ENCODE measurements at places on chromosomes 6 and 20.

- no peaks in the 10 kb centered on the region for H3K36me3 ChIP-seq
- no peaks in the 10 kb centered on the region for H3K27me3 ChIP-seq
- H3K4me1 ChIP-seq, result no peaks in the 10 kb centered on the region
- H3K4me3 ChIP-seq, result no peak overlapping the region
These were observed 16.6 kb downstream of the HLA-A start for GRCh38 chr6:29958921-29959320.

DNA sequence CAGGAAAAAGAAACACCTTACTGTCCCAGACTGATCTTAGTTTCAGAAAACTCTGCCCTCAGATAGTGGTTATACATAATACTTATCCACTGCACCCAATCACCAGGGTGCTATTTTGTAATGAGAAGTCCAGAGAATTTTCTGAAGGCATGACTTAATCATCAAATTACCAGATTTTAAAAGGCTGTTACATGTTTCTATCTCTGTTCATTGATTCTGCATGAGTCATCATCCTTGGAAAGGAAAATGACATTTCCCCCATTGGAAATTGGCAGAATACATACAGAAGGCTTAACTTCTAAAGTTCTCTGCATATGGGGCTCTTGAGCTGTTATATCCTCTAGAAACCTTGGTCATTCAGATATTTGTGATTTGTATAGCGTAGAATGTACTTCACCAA, 587.9 kb upstream of the FLRT3 start:
- no peak for DNase-seq
- no peaks in the 10 kb centered on the region for H3K36me3 ChIP-seq
- no peak overlapping the region for H3K4me3 ChIP-seq

- H3K27ac ChIP-seq, result no peak overlapping the region
- no peaks in the 10 kb centered on the region for H3K27me3 ChIP-seq
- no peaks in the 10 kb centered on the region for H3K4me1 ChIP-seq
- no peak for DNase-seq
These were observed 240.0 kb downstream of the ANKRD60 start for GRCh38 chr20:57988422-57988821.

GRCh38 chr6:168631564-168631963, 190.6 kb downstream of the SMOC2 start:
- H3K27me3 ChIP-seq, result no peaks in the 10 kb centered on the region
- H3K27ac ChIP-seq, result no peak overlapping the region
- no peaks in the 10 kb centered on the region for H3K36me3 ChIP-seq
- no peak overlapping the region for H3K4me3 ChIP-seq
- no peak for DNase-seq

DNA sequence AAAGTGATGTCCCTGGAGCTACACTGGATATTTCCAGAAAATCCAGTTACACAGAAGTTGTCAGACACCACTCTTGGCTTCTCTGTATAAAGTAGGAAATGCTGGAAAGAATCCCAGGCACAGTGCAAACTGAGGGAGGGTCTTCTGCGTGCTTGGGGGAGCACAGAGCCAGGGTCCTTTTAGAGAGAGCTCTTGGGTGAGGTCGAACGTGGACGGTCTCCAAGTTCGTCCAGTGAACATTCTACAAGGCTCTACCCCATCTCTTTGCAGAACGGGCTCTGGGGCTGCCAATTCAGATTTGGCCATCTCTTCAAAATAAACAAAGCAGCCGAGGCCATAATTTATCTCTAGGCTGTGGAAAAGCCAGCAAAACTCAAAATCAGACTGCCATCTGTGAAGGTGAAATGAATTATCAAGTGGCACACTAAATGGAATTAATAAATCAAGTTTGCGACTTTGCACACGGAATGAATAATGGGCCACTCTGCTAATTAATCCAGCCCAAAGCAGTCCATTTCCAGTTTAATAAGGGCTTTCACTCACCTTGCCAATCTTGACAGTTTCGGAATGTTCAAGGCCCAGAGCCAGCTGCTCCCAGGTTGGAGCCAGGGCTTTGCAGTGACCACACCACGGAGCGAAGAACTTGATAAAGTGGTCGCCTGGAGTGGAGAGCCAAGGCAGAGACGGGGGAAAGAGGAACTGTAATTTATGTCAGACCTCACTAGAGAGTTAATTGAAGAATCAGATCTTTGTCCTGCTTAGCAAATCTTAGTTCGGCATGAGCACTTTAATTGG, 19.3 kb downstream of the TXNDC5 start:
- H3K36me3 ChIP-seq, result no peaks in the 10 kb centered on the region
- H3K4me3 ChIP-seq, result no peak overlapping the region
- H3K4me1 ChIP-seq, result no peaks in the 10 kb centered on the region
- no peak overlapping the region for H3K27ac ChIP-seq
- DNase-seq, result no peak
- H3K27me3 ChIP-seq, result no peaks in the 10 kb centered on the region

DNA sequence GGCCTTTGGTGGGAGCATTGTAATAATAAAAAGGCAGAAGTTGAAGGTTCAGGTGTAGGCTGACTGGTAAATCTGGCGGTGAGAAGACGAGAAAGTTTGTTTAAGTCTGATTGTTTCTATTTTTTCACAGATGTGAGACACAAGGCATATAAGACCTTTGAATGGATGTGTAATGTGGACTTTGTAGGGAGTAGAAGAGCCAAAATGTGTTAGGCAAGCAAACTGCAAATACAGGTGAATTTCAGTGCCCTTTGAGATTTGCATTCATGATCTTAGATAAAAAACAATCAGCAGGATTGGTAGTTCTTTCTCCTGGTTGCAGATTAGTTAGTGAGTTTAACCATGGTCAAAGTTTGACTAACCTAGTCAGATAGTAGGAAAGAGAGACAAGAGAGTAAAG, 238.9 kb downstream of the FRK start:
- no peaks in the 10 kb centered on the region for H3K36me3 ChIP-seq
- H3K27me3 ChIP-seq, result no peaks in the 10 kb centered on the region
- no peak overlapping the region for H3K27ac ChIP-seq
- no peaks in the 10 kb centered on the region for H3K4me1 ChIP-seq
- no peak overlapping the region for H3K4me3 ChIP-seq

Data from ovary (tissue), 10 donors.